CD4-positive, alpha-beta T cell (primary cell): ENCODE measurements at places on chromosomes 4 and X.

GRCh38 chr4:87073199-87074120 is 138.6 kb downstream of the AFF1 start:
- peak; percentile 71 for DNase-seq

DNA sequence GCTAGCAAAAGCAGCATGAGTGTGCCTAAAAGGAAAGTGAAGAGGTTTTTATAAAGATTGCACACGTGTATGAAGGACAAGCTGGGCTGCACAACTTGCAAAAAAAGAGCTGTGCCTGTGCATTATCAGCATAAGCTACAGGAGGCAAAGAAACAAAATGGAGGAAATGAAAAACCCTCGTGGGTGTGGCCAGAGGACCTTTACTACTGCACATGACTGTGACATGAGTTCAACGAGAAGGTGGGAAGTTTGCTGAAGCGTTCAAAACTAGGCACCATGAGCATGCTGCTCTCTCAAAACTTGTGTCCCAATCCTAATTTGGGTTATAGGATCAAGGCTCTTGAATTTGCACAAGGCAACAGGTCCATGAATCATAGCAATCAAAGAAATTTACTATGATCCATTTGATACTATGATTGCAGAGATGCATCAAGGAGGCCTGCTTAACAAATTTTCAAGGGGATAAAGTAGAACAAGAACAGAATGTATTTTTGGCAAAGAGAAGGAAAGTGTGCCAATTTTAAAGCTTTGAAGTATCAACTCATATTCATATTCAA is 38.1 kb upstream of the CXorf38 start:
- DNase-seq: no peak

GRCh38 chr4:56768763-56769162 is 52.7 kb downstream of the SPINK2 start:
- DNase-seq: no peak

DNA sequence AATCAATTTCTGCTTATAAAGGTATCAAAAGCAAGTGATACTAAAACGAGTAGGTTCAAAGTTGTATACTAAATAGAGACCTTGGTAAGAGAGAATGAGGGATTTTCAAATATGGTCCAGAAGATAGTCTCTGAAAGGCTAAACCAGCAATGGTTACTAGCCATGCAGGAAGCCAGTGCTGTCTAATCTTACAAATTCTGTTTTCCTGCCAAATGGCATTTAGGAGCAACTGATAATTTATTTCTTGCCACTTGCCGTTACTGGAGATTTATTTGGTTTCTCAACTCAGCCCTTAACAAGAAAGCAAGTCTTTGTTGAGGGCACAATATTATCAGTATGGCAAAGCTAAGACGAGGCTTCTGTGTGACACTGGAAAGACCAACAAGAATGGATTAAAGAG is 47.2 kb downstream of the MAP7D3 start:
- no peak for DNase-seq

DNA sequence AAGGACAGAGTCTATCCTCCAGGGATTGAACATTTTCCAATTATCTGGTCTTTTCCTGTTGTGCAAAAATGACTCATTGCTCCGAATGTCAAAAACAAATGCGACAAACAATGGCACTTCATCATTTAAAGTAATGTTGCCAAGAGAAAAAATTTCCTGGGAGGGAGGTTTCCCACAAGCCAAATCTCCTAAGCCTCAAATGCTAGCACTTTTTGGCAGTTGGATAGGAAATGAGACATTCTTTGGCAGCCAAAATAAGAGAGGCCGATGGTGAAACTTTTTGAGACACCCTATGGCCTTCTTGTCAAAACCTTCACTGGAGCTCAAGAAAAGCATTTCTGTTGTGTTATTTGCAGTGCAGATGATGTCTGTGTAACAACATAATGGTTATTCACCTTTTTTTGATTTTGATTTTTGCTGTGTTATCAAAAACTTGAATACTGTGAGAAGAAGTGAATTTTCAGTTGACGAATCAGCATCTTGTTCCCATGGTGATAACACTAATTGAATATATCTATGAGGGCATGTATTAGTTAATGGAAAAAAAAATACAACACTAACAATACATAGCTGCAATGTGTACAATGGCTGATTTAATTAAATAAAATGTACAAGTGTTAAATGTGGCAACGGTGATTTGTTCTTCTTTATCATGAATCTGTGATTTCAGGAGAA is 333.8 kb downstream of the ANK2 start:
- DNase-seq: no peak

GRCh38 chr4:3091464-3091863 is 17.0 kb downstream of the HTT start:
- no peak for DNase-seq

GRCh38 chr4:4308800-4309441 is 18.9 kb downstream of the ZBTB49 start:
- DNase-seq: no peak

- DNase-seq: no peak
Measured at GRCh38 chr4:94636004-94636403, 121.8 kb upstream of the BMPR1B start.

DNA sequence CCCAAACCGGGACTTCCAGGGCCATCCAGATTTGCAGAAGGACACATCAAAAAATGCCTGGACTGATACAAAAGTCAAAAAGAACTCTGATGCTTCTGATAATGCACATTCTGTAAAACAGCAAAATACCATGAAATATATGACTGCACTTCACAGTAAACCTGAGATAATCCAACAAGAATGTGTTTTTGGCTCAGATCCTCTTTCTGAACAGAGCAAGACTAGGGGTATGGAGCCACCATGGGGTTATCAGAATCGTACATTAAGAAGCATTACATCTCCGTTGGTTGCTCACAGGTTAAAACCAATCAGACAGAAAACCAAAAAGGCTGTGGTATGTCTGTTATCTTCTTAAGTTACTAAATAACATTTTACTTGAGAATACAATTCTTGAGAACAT is 9.2 kb downstream of the PLK4 start:
- DNase-seq: no peak

DNA sequence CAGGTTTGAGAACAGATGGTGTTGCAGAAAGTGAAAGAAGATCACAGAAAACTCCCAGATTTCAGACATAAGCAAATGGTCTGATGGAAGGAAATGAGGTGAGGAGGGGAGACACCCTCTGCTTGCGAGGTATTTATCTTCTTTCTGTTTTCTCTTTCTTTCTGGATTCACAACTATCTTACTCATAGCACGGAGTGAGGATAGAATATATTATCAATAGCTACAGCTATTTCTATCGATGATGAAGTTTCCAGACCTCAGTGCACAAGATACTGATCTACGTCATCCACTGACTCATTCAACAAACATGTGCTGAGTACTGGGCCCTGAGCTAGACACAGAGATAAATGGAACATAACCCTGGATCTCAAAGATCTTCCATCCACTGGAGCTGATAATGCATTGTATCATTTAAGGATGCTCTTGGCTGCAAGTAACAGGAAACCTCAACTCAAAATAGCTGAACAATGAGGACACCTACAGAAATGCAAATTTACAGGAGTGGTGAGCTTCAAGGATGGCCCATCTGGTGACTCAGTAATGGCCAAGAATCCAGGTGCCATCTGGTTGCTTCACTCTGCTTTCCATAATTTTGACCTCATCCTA is 21.2 kb downstream of the SLC2A9 start:
- DNase-seq: no peak

GRCh38 chrX:19990151-19990555 is 708 bp downstream of the BCLAF3 start:
- DNase-seq: no peak
